WERI-Rb-1 (cell line): ENCODE measurements at places on chromosomes 16 and 17.

GRCh38 chr17:5711344-5711743, 127.0 kb upstream of the NLRP1 start:
- DNase-seq: peak; percentile 47

- DNase-seq: peak; percentile 53
Measured at GRCh38 chr16:66950971-66951790, 9.9 kb upstream of the CES3 start.

- no peak for DNase-seq
Measured at GRCh38 chr16:65867276-65867960, 499.1 kb upstream of the CDH5 start.

DNA sequence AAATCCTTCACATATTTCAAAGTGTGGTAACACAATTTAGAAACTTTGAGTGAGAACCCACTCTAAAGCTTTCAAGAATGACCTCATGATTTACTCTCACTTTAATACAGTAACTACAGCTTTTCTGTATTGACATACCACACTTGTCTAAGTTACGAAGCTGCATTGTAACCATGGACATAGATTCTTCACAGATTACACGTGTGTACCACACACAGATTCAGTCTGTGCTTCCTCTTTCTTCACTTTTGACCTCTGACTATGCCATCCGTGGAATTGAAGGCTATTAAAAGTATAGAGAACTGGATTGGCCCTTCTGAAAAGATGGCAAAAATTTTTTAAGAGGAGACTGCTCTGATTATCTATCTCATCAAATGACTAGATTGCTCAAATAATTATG, 172.7 kb downstream of the TANC2 start:
- DNase-seq: no peak

DNA sequence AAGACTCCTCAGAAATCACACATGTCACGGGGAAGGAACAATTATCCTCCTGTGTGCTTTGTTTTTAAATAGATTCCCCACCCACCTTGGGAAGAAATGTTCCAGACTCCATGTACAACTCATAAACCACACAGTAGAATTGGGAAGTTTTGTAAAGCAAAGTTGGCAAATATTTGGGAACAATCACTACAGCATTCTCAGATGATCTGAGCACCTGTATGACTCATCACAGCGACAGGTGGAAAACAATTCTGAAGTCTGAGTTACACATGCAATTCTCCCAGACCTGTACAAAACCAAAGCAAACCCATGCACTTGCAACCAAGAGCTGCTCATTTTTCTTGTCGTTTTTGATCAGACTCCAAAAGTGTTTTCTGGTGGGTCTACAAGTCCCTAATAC, 14.4 kb upstream of the MYLK3 start:
- no peak for DNase-seq

GRCh38 chr17:2700491-2701141, 10.9 kb downstream of the CLUH start:
- DNase-seq: peak; percentile 6

DNA sequence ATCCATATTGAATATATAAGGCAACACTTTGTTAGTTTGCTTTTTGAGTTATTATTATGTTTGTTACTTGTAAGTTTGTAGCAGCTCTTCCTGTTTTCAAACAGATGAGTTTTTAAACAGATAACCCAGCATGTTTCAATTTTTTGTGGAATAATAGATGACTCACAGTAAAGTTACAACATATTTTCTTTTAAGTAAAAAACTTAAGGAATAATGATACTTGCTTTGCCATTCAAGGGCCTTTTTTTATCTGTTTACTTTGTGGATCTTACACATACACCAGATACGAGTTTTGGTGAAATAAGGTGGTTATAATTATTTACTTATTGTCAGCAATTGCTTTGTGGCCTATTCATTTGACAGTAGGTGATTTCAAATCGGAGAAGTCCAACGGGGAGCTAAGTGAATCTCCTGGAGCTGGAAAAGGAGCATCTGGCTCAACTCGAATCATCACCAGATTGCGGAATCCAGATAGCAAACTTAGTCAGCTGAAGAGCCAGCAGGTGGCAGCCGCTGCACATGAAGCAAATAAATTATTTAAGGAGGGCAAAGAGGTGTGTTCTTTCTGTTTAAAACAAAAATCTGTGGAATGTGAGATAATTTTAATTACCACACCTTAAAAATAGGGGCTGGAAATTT, 66.3 kb downstream of the BPTF start:
- DNase-seq: peak; percentile 50

- DNase-seq: no peak
Measured at GRCh38 chr16:85258629-85259028, 146.4 kb upstream of the CIBAR2 start.

DNA sequence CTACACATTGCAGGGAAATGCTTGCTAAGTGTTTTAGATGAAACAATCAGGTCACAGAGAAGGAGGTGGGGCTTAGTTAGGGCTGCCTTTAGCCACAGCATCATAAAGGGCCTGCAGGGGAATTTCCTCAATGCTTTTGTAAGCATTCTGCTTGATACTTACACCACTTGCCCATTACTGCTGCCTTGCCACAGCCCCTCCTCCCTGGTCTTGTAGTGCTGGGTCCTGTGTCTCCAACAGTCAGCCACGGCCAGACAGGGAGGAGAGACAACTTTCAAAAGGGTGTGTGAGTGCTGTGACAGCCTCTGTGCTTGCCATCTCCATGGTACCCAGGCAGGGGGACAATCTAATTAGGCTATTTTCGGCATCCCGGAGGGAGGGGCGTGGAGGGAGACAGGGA, 111.2 kb downstream of the SHISA9 start:
- DNase-seq: no peak

DNA sequence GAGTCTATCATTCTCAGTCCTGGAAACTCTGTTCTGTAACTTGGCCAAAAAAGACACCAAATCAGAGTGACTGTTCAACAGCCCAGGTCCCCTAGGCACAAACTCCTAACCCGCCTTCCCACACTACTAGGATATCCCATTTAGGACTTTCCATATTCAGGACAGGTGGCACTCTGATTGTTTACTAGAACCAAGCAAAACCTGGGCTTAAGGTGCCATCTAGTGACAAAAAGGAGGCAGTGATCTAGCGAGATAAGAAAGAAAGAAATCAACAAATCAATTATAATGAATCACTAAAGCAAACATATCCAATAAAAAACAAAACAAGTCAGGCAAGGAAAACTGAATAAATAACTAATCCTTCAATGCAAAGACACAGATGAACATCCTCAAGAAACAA, 203.9 kb downstream of the CEP112 start:
- peak; percentile 43 for DNase-seq

DNA sequence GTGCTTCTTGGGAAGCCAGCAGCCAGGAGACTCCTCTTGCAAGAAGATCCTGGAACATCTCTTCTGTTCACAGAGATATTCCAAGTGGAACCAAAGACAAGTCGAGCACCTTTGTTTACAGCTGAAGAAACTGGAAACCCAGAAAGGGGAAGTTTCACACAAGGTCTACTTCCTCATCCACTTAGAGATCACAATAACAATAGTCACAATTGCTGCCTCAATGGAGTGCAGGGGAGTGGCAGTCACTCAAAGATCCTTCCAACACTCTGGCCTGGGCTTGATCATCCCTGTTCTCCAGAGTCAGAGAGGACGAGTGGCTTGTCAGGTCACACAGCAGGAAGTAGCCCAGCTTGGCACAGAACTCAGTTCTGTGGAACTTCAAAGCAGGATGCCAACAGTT, 46.9 kb upstream of the SIAH1 start:
- DNase-seq: no peak

DNA sequence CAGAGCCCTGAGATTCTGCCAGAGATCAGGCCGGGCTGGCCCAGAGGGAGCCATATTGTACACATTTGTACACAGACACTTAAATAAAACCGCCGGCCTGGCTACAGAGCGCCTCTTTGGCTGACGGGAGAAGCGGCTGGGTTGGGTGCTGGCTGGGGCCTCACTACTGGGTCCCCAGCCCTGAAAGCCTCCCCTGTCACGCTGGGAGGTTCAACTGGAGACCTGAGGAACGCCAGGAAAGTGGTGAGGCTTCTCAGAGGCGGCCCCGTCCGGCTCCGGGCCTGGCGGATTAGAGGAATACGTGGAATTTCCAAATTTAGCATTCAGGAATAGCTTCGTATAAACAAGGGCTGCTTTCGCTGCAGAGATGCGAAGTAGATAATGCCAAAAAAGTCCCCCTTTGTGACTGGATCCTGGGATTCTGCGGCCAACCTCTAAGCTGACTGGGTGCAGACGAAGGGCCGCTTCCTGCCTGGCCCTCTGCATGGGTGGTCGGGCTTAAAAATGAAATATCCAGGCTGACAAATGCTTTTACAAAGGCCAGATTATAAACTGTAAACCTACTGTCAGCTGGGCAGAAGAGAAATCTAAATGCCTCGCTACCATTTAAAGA, 252.4 kb downstream of the IRF8 start:
- DNase-seq: no peak

DNA sequence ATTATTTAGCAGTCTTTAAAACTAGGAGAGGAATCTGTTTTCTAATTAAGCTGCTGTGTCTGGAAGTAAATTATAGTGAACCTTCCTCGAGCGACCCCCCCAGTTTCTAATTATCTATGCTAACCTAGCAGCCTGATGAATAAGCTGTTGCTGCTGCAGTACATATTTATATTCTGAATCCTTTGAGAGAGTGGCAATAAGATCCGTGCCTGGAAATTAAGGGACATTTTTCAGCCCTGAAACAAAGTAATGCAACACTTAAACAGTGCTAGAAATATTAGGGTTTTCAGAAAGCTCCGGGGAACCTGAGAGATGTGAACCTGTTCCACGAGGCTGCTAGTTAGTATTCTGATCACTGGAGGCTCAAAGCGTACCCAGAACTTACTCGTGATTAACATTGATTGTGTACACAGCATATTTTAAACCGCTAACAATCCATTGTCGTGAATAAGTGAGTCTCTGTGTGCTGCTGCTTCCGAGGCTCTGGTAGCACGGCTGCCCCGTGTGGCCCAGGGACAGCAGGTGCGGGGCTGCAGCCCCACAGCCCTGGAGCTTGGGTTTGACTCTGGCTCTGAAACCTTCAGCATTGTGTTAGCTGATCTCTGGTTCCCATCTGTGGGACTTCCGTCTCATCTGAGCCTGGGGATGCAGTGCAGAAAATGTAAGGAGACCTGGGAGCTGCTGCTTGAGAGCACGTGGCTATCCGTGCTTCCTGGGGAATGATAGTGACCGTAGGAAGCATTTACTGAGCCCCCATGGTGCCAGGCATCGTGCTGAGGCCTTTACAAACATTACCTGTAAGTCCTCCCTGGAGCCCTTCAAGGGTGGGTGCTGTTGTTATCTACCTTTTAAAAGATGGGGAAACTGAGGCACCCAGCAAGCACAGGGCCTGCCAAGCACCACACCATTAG, 190.9 kb upstream of the CHMP6 start:
- no peak for DNase-seq

GRCh38 chr16:85690469-85691064, 1.8 kb upstream of the GINS2 start:
- DNase-seq: no peak

DNA sequence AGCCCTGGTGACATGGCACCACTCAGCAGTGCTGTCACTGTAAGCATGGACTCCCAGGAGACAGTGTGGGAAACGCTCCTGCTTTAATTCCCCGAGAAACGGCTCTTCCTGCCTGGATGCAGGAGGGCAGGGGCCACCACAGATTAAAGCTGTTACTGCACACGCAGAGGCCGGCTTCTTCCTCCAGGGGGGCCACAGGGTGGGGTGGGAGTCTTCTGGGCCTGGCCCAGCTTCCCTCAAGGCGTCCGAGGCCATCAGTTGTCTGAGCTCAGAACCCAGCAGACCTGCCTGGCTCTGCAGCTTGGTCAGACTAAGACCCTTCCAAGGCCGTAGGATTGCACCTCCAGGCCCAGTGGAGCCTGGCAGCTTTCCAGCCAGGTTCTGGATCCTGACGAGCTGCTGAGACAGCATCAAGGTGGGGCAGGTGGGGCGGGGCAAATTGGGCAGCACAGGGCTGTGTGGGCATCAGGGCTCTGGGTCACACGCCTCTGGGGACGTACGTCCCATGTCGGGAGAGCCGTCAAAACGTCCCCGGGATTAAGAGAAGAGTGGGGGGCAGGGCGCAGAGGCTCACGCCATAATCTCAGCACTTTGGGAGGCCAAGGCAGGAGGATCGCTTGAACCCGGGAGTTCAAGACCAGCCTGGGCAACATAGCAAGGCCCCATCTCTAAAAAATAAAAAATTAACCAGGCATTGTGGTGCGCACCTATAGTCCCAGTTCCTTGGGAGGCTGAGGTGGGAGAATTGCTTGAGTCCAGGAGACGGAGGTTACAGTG, 5.0 kb upstream of the CAPN15 start:
- no peak for DNase-seq

DNA sequence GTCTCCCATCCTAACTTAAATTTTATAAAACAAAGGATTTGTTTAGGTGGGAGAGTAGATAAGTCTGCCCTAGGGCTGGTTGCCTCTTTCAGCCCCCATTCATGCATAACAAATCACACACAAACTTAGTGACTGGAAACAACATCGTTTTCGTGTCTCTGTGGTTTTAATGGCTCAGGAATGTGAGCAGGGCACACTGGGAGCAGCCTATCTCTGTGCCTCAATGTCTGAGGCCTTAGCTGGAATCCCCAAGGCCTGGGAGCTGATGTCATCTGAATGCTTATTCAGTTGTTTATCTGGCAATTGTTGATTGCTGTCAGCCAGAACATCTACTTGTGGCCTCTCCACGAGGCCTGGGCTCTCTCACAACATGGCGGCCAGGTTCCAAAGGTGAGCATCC, 101.9 kb upstream of the HSBP1 start:
- no peak for DNase-seq

- DNase-seq: no peak
Measured at GRCh38 chr17:55580596-55581133, 69.4 kb upstream of the SMIM36 start.

DNA sequence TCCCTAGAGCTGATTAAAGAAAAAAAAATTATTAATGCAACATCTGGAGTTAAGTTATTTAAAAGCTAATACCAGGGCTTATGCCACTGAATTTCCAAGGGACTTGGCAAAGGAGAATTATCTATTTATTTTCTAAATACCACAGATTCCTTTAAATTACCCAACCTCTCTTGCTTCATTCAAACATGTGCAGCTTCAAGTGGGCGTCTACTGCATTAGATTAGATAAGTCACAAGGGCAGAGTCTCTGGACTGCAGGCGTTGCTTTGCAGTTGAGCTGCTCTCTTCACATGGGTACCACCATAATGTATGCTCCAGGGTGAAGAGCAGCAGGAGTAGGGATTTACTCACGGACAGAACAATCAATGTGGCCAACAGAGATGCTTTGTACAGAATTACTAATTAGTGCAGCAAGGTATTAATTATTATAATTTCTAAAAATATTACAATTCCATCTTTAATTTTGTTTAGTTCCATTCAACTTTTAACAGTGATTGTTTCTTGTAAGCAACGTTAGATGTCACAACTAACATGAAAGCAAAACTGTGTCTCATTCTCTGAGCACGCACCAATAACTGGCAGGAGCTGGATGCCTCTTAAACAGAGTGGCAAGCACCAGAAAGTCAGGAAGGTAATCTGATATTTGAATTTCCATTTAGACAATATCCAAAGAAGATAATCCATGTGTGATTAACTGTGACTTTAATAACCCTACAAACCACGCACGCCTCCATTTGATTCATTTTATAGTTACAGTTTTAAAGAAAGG, 214.2 kb downstream of the STX8 start:
- no peak for DNase-seq
